ENCODE measurements at places on chromosomes 6 and 20.

GRCh38 chr6:111601886-111602285 is 3.8 kb downstream of the TRAF3IP2 start:
- no peak for DNase-seq

DNA sequence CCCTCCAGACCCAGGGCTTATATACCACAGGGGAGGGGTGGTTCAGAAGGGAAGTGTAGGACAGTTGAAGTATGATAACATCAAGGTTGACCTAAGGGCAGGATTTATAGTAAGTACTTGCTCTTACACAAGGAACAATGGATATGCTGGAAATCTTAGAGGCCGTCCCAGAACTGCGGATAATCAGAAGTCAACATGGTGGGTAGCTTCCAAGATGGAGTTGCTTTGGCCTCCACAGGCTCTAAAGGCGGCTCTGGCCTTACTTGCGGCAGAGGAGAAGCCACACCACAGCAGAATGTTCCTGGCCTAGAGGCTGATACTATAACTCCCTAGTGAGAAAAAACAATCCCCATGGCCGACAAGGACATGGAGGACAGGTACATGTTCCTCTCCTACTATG is 344.7 kb downstream of the CDC5L start:
- DNase-seq: no peak

- no peak for DNase-seq
These were observed 27.0 kb downstream of the PSMG4 start for GRCh38 chr6:3285732-3286131.

DNA sequence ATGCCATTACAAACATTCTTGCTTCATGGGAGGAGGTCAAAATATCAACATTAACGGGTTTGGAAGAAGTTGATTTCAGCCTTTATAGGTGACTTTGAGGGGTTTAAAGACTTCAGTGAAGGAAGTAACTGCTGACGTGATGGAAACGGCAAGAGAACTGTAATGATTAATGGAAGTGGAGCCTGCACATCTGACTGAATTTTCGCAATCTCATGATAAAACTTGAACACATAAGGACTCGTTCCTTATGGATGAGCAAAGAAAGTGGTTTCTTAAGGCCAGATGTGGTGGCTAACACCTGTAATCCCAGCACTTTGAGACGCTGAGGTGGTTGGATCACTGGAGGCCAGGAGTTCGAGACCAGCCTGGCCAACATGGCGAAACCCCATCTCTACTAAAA is 226.1 kb downstream of the BCAS1 start:
- no peak for DNase-seq

DNA sequence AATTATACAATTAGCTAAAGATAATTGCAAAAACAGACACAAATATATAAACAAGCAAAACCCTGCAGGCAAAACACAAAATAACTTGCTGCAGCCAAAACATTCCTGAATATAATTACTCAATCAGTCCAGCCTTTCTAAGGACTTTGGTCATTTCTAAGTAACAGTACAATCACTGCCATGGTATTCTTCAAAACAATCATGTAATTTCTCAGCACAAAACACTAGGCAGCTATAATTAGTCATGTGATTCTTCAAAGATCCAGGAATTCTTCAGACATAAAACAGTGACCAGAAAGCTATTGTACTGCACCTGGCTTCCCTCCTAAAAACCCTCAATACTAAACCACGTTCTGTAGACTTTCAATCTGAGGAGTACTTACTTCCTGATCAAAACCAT is 881.1 kb downstream of the EPHA7 start:
- DNase-seq: no peak

GRCh38 chr6:170206317-170206621 is 84.6 kb downstream of the DLL1 start:
- no peak for DNase-seq

DNA sequence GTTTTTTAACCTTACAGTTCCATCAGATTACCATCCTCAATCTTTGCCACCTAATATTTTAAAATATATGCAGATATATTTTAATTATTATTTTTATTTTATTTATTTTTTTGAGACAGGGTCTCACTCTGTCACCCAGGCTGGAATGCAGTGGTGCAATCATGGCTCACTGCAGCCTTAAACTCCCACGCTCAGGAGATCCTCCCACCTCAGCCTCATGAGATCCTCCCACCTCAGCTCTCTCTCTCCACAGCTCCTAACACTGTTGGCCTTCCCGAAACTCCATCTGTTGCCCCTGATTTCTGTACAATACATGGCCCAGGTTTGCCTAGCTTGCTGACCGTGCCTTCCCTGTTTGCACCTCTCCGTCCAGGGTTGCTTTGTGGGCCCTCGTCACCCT is 4.4 kb upstream of the TAB2 start:
- DNase-seq: no peak

DNA sequence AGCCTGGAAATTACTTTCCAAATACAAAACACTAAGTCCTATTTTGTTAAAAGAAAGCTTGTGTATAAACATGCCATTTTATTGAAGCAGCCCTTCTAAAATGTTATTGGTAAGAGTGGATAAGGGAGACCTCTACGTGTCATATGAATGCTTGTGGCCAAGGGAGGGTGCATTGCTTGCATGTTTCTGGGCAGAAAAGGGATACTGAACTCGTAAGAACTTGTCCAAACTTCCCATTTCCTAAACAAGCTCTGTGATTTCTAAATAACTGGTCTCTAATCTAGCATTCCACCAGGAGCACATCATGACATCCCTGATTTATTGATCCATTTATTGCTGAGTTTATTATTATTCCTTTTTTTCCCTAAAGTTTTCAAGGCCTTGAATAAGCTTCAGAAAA is 474.1 kb downstream of the CD109 start:
- DNase-seq: no peak

GRCh38 chr20:23603321-23603720 is 2.4 kb downstream of the CST9 start:
- DNase-seq: no peak

GRCh38 chr6:105099371-105099770 is 80.4 kb downstream of the POPDC3 start:
- DNase-seq: no peak

GRCh38 chr20:49361862-49362660 is 84.2 kb upstream of the ZNFX1 start:
- DNase-seq: no peak

GRCh38 chr6:143222801-143223231 is 162.1 kb downstream of the AIG1 start:
- no peak for DNase-seq

- no peak for DNase-seq
These were observed 83.7 kb downstream of the STXBP5 start for GRCh38 chr6:147287869-147288271.

GRCh38 chr6:107154131-107154800 is 39.0 kb upstream of the BEND3 start:
- no peak for DNase-seq

DNA sequence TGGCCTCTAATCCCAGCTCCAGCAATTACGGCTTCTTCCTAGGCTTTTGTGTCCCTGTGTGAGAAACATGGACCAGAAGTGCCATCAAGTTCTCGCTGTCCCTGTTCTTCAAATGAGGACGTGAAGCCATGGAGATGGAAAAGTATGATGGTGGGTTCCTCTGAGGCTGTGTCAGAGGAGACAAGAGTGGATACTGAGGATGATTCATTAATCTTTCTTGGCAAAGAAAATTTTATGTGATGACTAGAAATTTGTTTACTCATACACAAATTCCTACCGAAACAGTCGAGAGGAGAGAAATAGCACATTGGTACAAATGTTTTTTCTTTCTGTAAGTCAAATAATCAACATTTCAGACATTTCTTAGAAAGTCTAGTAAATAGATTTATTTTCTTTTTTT is 35.0 kb upstream of the PNRC1 start:
- no peak for DNase-seq

DNA sequence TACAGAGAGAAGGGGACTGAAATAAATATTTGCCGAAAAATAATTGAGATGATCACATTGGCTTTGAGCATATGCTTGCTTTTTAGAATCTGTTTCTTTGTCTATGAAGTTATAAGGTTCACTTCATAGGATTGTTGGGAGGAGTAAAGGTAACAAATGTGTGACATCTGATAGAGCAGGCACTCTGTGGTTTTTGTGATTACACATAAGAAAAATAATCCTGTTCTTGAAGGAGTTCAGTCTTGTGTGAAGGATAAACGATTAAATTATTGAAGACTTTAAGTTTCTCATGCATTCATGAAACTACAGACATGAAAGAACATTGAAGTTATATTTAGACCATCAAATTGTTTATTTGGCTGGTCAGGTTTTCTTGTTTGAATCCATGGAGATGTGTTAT is 45.0 kb downstream of the QKI start:
- DNase-seq: no peak

GRCh38 chr6:28922004-28922820 is 1.6 kb downstream of the TRIM27 start:
- DNase-seq: peak; percentile 38

DNA sequence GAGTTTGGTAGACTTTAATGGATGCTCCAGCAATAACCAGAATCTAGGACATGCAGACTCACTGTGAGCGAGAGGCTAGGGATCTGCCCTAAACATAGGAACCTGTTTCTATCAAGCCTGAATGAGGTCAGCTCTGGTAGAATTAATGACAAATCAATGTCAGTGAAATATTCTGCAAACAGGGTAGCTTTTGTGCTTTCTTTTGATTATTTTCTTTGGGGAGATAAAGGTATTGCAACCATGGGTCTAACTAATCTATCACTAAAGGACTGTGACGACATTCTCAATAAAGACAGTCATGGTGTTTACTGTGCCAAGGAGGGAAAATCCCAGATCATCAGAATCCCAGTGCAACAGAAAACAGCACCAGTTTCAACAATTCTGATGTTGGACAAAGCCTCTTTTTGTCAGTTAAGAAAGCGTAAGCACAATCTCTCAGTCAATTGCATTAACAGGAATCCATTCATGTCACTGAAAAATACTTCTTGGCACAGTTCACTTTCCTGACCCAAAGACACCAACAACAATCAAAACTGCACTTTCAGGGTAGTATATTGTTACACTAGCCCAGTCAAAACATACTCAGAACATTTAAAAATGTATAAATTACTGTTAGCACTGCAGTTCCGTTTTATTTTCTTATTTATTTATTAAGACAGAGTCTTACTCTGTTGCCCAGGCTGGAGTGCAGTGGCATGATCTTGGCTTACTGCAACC is 36.8 kb upstream of the SMIM29 start:
- no peak for DNase-seq

DNA sequence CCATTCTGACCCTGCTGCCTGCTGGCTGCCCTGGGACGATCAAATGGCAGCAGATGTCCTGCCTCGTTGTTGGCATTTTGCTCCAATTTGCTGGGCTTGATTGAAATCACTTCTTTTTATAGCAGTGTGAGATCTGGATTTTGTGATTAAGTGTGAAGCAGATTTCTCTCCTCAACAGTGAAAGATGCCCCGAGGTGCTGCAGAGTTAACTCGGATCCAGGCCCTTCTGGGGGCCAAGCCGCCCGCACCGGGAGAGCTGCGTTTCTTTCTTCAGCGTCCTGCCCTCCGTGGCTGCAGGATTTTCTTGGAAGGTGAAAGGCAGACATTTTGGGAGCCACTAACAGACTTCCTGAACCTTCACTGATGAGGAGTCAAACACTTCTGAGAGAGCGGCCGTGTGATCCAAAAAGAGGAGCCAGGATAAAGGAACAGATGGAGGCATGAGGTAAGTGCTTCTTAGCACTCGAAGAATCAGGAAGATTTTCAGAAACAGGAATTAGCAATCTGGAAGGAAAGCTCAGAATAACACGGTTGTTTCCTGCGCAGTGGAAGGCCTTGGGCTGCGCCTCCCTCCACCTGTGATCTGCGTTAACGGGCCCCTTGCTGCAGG is 139.5 kb upstream of the AFDN start:
- DNase-seq: no peak

GRCh38 chr6:19472850-19473249 is 364.3 kb upstream of the ID4 start:
- DNase-seq: no peak

DNA sequence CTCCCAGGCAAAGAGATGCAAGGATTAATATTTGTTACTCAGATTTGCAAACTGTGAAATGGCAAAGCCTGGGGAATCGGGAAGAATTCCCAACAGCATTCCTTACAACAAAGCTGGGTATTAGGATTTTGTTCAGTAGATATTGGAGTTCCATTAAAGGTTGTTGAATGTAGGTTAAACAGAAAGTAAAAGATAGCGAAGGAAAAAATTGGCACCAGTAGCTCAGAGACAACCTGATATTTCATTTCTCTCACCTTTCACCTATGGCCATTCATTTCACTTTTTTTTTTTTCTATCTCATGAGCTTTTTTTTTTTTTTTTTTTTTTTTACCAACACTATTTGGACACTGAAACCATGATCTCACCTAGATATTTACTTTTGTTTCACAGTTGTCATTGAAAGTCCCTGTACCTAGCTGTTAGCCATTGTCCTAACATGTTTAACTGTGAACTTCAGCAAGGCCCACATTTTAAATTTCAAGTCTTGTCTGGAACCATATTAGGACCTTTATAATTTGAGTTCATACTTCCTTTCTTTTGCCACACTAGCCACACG is 552.5 kb downstream of the HAO1 start:
- no peak for DNase-seq

GRCh38 chr6:94254689-94255088 is 835.3 kb upstream of the EPHA7 start:
- no peak for DNase-seq

Data from CD4-positive, alpha-beta T cell treated with Interleukin-12 subunit alpha and Interleukin-12 subunit beta, for 1 hour (primary cell).